ENCODE measurements at places on chromosomes 11 and 22.

GRCh38 chr11:75159151-75159953 lies 8.4 kb downstream of the SLCO2B1 start:
- no peaks in the 10 kb centered on the region for H3K4me1 ChIP-seq
- H3K4me3 ChIP-seq, result no peak overlapping the region
- no peaks in the 10 kb centered on the region for H3K27me3 ChIP-seq
- no peak for DNase-seq

DNA sequence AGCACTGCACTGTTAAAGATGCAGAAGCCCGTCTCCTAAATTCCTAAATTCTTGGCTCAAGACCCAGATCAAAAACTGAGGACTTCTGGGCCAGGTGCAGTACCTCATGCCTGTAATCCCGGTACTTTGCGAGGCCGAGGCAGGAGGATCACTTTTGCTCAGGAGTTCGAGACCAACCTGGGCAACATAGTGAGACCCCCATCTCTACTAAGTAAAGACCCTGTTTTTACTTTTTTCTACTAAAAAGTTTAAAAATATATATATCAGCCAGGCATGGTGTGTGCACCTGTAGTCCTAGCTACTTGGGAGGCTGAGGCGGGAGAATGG lies 29.7 kb downstream of the PDGFB start:
- H3K4me1 ChIP-seq, result peaks cover 3% of the 10 kb centered on the region
- no peaks in the 10 kb centered on the region for H3K27me3 ChIP-seq
- DNase-seq, result no peak
- H3K36me3 ChIP-seq, result no peaks in the 10 kb centered on the region

DNA sequence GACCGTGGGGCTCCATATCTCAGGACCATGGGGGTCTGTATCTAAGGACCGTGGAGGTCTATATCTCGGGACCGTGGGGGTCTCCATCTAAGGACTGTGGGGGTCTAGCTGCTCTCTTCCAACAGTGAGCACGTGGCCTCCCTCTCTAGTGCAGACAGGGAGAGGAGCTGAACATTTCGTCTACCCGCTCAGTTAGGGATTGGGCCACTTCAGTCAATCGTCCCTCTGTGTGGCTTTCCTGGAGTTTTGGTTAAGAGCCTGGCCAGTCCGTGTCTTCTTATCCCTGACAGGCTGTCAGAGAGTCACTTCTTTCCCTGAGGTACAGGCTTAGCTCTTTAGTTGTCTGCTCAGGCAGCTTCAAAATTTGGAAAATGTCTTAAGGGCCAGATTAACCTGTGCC lies 3.1 kb downstream of the KRTAP5-1 start:
- no peak overlapping the region for H3K27ac ChIP-seq
- no peak overlapping the region for H3K4me3 ChIP-seq

DNA sequence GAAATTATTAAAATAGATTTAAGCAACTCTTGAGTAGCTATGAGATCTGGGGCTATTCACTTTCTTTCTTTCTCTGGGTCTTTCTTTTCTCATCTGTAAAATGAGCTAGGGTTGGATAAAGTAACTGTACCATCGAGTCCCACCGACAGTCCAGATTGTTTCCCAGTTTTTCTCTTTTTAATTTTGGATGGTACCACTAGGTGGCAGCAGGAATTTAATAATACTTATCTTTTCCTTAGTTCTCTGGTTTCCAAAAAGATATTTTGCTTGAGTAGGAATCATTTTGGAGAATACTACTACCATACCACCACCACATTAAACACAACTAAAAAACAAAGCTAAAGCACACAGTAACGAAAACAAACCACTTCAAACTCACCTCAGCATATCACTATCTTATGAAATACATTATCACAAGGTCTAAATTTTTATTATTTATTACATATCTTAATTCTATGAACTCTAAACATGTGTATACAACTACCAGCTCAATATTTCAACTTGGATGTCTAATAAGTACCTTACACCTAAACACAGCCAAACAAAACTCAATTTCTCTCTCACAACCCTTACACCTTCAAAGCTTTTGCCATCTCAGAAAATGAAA lies 584.0 kb downstream of the KCNA4 start:
- H3K4me1 ChIP-seq, result no peaks in the 10 kb centered on the region
- no peak overlapping the region for H3K4me3 ChIP-seq

DNA sequence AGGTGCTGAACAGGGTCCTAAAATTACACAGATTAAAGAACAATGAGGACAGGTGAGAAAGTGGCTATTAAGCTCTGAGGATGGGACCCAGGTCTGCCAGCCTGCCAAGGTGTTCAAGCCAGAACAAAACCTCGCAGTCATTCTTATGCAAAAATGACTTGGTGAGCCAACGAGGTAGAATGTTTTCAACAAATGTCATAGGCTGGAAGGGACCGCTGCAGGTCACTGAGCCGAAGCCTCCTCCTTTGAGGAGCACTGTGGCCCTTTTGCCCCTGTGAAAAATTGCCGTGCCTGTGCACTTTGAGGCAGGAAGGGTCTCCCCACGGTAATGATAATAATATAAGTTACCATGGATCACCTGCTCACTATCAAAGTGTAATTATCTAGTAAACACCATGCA lies 216.2 kb downstream of the DSCAML1 start:
- DNase-seq, result no peak
- H3K4me3 ChIP-seq, result no peak overlapping the region
- H3K27me3 ChIP-seq, result no peaks in the 10 kb centered on the region

DNA sequence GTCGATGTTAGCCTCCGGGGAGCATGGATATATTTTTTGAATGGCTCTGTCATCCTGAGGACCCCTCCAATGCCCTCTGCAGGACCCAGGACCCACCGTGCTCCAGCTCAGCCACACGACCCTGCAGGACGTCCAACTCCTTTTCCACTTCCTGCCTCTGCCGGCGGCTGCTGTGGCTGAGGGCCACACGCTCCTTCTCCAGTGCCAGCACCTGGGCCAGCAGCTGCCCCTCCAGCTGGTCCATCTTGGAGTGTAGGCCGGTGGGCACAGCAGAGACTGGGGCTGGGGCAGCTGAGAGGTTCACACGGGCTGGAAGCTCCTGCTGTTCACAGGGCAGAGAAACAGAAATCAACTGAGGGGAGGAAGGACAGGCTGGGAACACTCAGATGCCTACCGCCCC lies 15.6 kb downstream of the NPTXR start:
- H3K27me3 ChIP-seq, result no peaks in the 10 kb centered on the region
- H3K4me1 ChIP-seq, result no peaks in the 10 kb centered on the region
- H3K27ac ChIP-seq, result no peak overlapping the region

DNA sequence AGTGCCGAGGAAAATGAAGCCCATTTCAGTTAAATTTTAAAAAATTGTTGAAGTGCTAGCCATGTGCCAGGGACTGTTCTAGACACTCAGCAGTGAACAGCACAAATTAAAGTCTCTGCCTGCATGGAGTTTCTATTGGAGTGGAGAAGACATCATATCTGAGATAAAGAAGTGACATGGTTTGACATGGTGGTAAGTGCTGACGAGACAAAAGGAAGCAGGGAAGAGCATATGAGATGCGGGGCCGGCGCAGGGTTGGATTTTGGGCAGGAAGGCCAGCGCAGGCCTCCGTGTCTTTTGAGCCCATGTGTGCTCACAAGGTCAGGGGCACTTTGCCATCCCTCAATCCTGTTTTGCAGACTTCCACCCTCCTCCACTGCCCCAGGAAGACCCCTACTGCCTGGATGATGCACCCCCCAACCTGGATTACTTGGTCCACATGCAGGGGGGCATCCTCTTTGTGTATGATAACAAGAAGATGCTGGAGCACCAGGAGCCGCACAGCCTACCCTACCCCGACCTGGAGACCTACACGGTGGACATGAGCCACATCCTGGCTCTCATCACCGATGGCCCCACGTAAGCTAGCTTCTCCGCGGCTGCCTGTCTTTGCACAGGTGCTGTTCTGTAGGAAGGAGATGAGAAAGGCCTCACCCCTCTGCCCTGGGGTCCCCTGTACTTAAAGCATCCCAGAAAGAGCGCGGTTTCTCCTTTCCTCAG lies 29.6 kb downstream of the AMPD3 start:
- H3K36me3 ChIP-seq, result no peaks in the 10 kb centered on the region
- no peak overlapping the region for H3K4me3 ChIP-seq
- no peaks in the 10 kb centered on the region for H3K4me1 ChIP-seq
- no peaks in the 10 kb centered on the region for H3K27me3 ChIP-seq
- H3K27ac ChIP-seq, result no peak overlapping the region

GRCh38 chr22:36282328-36282831 lies 29.4 kb downstream of the APOL1 start:
- DNase-seq, result no peak
- H3K27me3 ChIP-seq, result no peaks in the 10 kb centered on the region
- H3K27ac ChIP-seq, result no peak overlapping the region
- H3K4me3 ChIP-seq, result no peak overlapping the region
- no peaks in the 10 kb centered on the region for H3K4me1 ChIP-seq

- H3K36me3 ChIP-seq, result no peaks in the 10 kb centered on the region
- no peaks in the 10 kb centered on the region for H3K27me3 ChIP-seq
- no peaks in the 10 kb centered on the region for H3K4me1 ChIP-seq
- no peak for DNase-seq
- H3K4me3 ChIP-seq, result no peak overlapping the region
- H3K27ac ChIP-seq, result no peak overlapping the region
Observed at GRCh38 chr11:3122775-3123201, 42.3 kb downstream of the OSBPL5 start.

DNA sequence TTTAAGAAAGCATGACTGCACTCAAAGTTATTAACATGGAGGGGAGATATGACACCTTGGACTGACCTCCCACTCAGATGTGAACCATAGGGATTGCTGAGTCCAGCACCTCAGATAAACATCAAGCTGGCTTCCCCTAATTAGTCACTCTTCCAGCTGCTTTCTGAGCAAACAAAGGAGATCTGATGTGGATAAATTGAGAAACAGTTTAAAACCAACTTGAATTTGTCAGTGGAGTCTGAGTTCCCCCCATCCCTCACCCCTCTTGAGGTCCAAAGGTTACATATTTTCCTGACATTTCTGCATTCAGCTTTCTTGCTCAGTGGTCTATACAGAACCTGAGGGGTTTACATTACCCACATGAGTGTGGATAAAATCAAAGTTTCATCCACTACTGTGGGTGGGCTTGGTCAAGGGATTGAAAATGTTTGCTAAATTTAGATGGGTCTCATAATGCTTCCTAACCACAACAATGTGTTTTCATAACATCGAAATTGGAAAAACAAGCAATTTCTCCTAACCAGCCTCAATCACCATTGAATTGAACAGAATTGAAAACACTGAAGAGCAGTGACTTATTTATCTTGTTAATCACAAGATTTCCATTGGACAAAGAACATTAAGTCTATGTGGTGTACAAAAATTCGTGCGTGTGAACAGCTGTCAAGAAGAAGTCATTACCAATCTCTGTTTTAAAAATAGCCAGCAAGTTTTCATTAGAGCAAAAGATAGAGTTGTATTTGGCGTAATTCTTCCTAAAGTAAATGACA lies 292.3 kb downstream of the METTL15 start:
- peak; percentile 6 for DNase-seq
- no peak overlapping the region for H3K27ac ChIP-seq
- H3K27me3 ChIP-seq, result no peaks in the 10 kb centered on the region
- no peak overlapping the region for H3K4me3 ChIP-seq
- no peaks in the 10 kb centered on the region for H3K36me3 ChIP-seq

GRCh38 chr22:21734540-21735199 lies 924 bp downstream of the YPEL1 start:
- DNase-seq, result peak; percentile 30
- H3K4me1 ChIP-seq, result peaks cover 2% of the 10 kb centered on the region
- no peaks in the 10 kb centered on the region for H3K27me3 ChIP-seq
- H3K27ac ChIP-seq, result no peak overlapping the region
- peak overlapping the region; percentile 15 for H3K4me3 ChIP-seq

GRCh38 chr11:73995247-73995646 lies 12.6 kb upstream of the UCP2 start:
- H3K4me3 ChIP-seq, result no peak overlapping the region
- H3K4me1 ChIP-seq, result no peaks in the 10 kb centered on the region
- H3K36me3 ChIP-seq, result no peaks in the 10 kb centered on the region
- peak; percentile 24 for DNase-seq

DNA sequence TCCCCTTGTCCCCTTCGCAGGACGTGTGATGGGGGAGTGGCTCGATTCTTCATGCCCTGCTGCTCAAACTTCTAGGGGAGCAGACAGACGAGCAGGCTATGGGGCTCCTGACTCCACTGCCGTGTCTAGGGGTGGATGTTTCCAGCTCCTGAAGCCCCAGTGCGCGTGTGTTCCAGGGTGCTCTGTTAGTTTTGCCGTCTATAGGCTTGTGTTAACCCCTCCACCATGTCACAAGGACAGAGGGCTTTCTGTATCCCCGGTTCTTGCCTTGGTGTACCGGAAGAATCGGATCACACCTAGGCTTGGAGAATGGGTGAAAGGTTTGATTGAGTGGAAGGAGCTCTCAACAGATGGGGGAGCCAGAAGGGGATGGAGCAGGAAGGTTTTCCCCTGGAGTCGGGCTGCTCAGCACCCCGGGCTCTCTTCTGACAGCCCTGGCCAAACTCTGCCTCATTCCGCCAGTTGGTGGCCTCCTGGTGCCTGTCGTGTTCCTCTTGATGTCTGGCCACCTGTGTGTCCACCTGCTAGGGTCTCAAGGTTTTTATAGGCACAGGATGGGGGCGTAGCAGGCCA lies 810.7 kb downstream of the BRD1 start:
- H3K27me3 ChIP-seq, result no peaks in the 10 kb centered on the region
- H3K4me3 ChIP-seq, result no peak overlapping the region
- H3K4me1 ChIP-seq, result no peaks in the 10 kb centered on the region

GRCh38 chr11:24723231-24723630 lies 226.4 kb downstream of the LUZP2 start:
- H3K27ac ChIP-seq, result no peak overlapping the region
- no peaks in the 10 kb centered on the region for H3K27me3 ChIP-seq
- H3K36me3 ChIP-seq, result no peaks in the 10 kb centered on the region
- H3K4me3 ChIP-seq, result no peak overlapping the region

GRCh38 chr11:48081151-48082010 lies 101.0 kb downstream of the PTPRJ start:
- H3K36me3 ChIP-seq, result no peaks in the 10 kb centered on the region
- no peak for DNase-seq
- H3K4me3 ChIP-seq, result no peak overlapping the region
- H3K27me3 ChIP-seq, result no peaks in the 10 kb centered on the region
- H3K27ac ChIP-seq, result no peak overlapping the region
- H3K4me1 ChIP-seq, result no peaks in the 10 kb centered on the region

DNA sequence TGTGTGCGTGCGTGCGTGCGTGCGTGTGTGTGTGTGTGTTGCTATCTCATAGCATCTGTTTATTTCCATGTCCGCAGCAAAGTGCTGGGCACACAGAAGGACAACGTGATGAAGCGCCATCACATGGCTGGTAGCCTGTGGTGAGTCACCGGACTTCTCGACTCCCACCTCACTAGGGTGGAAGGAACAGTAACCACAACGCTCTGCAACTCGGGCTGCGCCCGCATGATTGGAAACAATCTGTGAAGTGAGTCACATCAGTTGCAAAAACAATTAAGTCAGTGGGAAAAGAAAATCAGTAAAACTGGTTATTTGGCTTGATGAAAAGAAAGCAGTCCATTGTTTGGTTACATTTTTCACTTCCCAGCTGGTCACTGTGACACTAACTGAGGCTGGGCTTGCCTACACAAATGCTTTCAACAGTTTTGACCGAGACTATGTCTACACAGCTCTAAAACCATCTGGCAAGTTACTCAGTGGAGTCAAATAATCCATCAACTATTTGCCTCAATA lies 437.3 kb upstream of the CADM1 start:
- H3K36me3 ChIP-seq, result no peaks in the 10 kb centered on the region
- no peaks in the 10 kb centered on the region for H3K4me1 ChIP-seq
- no peak overlapping the region for H3K4me3 ChIP-seq
